ENCODE measurements at places on chromosomes 12 and 14.

- no peak for DNase-seq
Measured at GRCh38 chr12:107309020-107309419, 215.7 kb upstream of the CRY1 start.

DNA sequence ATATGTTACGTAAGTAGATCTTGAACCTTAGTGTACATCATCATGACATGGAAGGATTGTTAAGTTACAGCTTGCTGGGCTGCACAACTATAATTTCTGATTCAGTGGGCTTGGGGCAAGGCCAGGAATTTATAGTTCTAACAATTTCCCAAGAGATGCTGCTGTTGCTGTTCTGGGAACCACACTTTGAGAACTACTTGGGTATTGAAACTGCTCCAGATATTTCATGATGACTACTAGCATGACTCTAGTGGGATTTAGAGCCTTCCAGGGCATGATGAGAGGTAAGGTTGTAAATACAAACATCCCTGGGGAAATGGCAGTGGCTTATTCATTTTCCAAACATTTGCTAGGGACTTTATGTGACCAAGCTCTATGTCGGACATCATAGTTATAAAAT lies 904.8 kb upstream of the SEL1L start:
- DNase-seq, result no peak

DNA sequence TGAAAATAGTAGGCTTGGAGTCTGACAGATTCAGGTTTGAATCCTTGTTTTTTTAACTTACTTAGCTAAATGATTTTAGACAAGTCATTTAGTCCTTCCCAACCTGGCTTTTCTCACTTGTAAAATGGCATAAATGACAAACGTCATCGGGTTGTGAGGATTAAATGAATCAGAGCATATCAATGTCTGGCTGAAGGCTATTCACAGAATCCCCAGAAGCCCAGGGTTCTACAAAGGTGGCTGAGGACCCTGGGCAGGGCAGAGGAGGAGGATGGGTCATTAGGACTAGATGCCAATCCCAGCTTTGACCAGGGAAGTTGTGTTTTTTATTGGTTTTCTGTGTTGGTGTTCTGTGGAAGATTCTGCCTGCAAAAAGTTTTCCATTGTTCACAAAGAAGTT lies 7.6 kb upstream of the PTPRB start:
- no peak for DNase-seq

DNA sequence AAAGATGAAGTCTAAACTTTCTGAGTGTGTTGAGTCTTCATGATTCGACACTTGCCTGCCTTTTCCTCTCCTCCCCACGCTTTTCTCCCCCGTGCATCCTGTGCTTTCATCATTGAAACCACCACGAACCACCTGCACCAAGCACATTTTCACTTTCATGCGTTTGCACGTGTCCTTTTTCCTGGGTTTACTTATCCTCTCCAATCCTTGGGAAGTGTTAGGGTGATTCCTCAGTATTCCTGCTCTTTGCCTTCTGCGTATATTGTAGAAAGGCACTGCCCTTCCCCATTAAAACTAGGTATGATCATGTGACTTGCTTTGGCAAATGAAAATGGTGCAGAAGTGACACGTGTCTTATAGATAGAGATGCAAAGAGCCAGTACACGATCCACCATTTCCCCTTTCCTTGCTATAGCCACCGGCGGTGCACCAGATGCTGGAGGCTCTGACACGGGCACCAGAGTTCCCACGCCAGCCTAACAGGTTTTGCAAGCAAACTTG lies 106.6 kb downstream of the BRMS1L start:
- DNase-seq, result no peak

GRCh38 chr12:80821513-80822000 lies 104.8 kb downstream of the MYF5 start:
- no peak for DNase-seq

GRCh38 chr12:8823565-8824300 lies 1.3 kb downstream of the A2ML1 start:
- DNase-seq, result no peak

- DNase-seq, result no peak
Measured at GRCh38 chr12:117901631-117902030, 67.2 kb downstream of the KSR2 start.

- DNase-seq, result no peak
Measured at GRCh38 chr14:64476438-64476837, 11.1 kb downstream of the AKAP5 start.

DNA sequence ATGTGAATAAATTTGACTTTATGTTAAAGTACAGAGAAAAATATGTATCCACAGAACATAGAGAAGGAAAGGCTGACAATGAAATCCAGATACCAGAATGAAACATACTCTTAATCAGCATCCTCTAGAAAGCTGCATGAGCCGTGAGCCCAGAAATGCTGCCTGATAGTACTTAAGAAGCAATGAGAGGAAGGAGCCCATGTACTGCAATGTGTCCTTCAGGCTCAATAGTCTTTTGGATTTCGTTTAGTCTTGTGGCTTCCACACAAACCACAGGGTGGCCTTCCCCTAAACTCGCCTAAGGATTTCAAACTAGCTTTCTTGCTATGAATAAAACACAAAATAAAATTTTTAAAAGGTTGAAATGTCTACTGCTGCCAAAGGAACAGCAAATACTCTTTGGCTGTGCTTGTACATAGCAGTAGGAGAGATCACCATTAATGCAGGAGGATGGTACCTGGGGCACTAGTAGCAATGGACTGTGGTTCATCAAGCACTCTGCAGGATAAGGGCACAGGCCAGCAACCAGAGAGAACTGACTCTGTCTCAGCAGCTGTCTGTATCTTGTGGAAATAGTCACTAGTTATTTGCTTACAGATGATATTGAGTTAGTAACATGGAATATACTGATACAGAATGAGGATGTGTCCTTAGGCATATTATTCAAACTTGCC lies 988.3 kb upstream of the LRFN5 start:
- DNase-seq, result no peak

DNA sequence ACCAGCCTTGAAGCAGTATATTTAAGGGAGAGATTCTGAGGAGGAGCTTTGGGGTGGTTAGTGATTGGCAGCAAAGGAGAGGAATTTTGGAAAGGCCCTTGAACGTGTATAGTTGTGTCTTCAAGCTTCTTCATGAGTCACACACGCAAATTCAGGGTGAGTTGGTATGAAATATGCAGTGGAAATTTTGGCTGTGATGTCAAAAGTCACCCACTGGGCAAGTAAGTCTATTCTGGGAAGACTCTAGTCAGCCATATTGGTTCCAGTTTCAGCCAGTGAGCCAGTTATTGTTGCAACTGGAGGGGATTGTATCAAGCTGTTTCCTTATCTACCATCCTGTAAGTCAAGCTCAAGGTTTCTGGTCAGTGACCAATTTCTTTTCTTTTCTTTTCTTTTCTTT lies 32.0 kb upstream of the VASH1 start:
- DNase-seq, result no peak

- no peak for DNase-seq
Measured at GRCh38 chr12:84131076-84131475, 781.5 kb downstream of the SLC6A15 start.

GRCh38 chr12:120117961-120118320 lies 1.4 kb upstream of the RAB35 start:
- DNase-seq, result no peak

DNA sequence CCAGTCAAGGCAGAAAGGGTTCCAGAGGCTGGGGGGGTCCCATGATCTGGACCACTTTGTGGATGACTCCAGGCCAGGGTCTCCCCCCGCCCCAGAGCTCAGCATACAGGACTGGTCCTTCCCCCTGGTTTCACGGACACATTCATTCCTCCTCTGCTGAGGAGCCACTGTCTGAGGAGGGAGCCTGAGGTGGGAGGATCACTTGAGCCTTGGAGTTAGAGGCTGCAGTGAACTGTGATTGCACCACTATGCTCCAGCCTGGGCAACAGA lies 6.8 kb downstream of the TESC start:
- no peak for DNase-seq

GRCh38 chr12:63976902-63977395 lies 132.4 kb downstream of the SRGAP1 start:
- DNase-seq, result no peak

DNA sequence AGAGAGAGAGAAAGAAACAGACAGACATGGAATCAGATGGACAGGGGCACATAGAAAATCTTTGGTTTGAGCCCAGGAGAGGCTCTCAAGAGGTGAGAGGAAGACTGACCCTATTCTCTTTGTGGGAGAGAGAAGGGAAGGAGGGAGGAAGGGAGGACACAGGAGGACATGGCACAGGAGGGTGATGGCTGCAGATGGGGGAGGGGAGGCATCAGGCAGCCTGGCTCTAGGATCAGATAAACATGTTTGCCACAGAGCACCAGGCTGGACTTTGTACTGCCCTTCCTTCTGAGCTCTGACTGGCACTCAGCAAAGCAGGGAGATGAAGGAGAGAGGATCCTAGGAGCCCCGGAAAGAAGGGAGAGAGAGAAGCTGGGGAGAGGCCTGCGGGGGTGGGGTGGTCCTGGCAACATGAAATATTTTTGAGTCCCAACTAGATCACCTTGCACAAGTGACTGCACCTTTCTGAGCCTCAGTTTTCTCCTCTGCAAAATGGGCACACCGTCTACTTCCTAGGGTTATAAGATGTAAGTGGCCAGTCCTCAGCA lies 6.1 kb downstream of the HNF1A start:
- DNase-seq, result no peak

DNA sequence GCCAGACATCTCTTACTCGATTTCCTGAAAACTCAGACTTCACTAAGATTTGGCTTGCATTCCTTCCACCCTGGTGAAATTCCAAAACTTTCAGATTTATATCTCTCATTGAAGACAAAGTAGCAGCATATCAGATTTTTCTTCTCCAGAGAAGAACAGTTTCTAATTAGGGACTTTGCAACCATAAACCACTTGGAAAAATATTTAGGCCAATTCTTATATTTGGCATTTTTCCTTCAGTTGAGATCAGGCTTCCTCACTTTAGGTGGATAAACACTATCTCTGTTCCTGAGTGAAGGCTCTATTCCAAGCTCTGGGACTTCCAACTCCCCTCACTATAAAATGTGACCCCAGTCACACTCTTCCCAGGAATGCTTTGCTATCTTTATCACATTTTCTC lies 1434.3 kb upstream of the FLRT2 start:
- no peak for DNase-seq

- DNase-seq, result no peak
Measured at GRCh38 chr12:73731658-73732057, 806.0 kb upstream of the ATXN7L3B start.

Data from stimulated activated CD4-positive, alpha-beta T cell treated with anti-CD3 and anti-CD28 coated beads, TNF-alpha, amount 100 ng/mL, for 1 hour (primary cell).